Left colon (tissue), 2 donors: ENCODE measurements at places on chromosomes 7 and 10. TPM values are rescaled to one million over a fixed set of nuclear protein-coding genes. Genes with fewer than 3 reads are reported as not detected.
A peak's percentile ranks its signal among the peaks of the same experiment; 100 is the strongest.

Gene PAPOLB
- not detected for total RNA-seq

Gene ZNF92
- 6.8 TPM for total RNA-seq

- no peak for DNase-seq
Measured at GRCh38 chr7:10657201-10657600, 316.5 kb upstream of the PHF14 start.

DNA sequence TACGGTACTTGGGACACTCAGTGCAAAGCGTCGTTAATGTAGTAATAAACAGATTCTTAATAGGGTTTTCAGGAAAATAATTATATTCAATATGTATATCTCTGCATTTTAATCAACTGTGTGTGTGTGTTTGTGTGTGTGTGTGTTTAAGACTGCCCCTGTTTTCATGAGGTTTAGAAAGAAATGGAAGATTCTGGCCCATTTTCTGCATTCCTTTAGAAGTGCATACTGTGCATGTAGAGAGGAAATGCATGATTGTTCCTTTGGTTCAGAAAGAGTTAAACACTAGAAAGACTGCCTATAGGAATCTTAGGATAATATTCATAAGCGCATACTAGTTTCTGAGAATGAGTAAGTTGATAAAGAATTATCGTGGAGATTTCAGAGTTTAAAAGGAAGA, 975 bp downstream of the CNTNAP2 start:
- no peak for DNase-seq

- DNase-seq: no peak
Measured at GRCh38 chr10:60175441-60175971, 214.2 kb downstream of the ANK3 start.

DNA sequence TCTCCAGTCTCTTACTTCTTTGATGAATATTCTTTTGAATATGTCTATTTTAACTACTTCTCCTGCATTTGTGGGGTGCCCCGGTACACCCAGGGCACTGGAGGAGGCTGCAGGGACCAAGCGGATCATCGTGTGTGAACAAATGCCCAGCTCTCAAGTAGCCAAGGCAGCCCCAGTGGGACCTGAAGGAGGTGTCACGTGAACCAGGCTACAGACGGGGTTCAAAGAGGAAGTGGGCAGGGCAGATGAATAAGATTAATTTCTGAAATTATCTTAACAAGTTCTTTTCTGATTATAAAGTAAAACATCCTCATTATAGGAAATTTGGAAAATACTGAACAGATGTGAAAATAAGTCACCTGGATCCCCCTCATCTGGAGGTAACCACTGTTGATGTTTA, 78.4 kb upstream of the DUSP5 start:
- DNase-seq: no peak

GRCh38 chr10:69217119-69217754, 2.9 kb upstream of the HKDC1 start:
- DNase-seq: no peak

DNA sequence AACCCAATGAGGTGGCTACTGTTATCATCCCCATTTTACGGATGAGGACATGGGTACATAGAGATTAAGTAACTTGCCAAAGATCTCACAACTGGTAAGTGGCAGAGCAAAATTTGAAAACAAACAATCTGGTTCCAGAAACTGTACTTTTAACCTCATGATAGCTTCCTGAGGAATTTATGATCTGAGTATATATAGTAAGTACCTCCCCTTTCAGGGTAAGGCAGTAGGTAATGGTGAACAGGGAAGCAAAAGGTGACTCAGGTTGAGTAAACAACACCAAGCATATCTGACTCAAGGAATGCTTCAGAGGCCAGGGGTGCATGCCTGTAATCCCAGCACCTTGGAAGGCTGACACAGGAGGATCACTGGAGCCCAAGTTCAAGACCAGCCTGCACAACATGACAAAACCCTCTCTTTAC, 21.1 kb downstream of the KLLN start:
- peak; percentile 71 for DNase-seq

DNA sequence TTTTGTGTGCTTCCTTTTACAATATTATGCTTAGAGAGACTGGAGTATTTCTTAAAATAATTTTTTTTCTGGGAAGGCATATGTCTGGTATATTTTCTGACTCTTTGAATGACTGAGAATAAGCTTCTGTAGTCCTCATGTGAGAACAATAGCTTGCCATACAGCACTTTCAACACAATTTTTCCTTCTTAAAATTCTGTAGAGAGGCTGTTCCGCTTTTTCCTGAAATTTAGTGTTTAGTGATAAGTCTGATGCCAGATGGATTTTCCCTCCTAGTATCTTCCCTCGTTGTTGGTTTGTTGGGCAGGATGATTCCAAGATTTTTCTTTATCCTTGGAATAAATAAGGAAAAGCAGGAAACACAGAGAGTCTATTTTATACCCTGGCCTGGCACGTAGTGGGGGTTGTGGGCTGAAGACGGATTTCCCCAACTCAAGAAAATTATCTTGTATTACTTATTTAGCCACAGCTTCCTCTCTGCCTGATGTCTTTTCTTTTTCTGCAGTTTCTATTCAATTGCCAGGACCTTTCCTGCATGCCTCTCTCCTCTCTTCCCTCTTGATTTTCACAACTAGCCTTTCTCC, 111.2 kb downstream of the AOAH start:
- no peak for DNase-seq

- no peak for DNase-seq
Measured at GRCh38 chr10:3777981-3778691, 6.9 kb downstream of the KLF6 start.

DNA sequence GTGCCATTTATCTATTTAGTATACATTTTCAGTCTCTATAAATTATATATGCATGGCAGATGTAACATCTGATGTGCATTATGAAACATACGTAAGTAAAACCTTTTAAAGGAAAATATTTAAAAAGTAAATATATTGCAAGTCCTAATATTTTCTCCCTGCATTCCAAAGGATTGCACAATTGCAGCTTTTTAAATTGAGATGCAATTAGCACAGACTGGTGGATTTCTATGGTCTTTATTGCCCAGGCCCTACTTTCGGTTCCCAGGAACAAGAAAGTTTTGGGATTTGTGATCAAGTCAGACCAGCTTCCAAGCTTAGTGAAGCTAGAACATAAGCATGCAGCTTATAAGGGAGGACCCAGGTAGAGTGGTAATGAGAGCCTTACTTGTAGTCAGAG, 337.8 kb downstream of the NRG3 start:
- no peak for DNase-seq

GRCh38 chr7:69908454-69908853, 310.2 kb downstream of the AUTS2 start:
- DNase-seq: no peak
